Activated CD8-positive, alpha-beta T cell treated with anti-CD3 and anti-CD28 coated beads, Interleukin-2, amount 10 ng/mL, durations not matched to agents 7 days and 5 days (primary cell): ENCODE measurements at places on chromosomes 1 and 21. TPM values are rescaled to one million over a fixed set of nuclear protein-coding genes. Genes with fewer than 3 reads are reported as not detected.

The MMP23B gene
- 1.7 TPM for total RNA-seq

The ICOSLG gene
- total RNA-seq = 1.8 TPM

The AZIN2 gene
- 12.0 TPM for total RNA-seq

The LRRC71 gene
- not detected for total RNA-seq

The SMCP gene
- not detected for total RNA-seq

The ZBTB8B gene
- not detected for total RNA-seq

The PAFAH2 gene
- 9.1 TPM for total RNA-seq

The FMN2 gene
- total RNA-seq = not detected

The OR14K1 gene
- not detected for total RNA-seq

The ELK4 gene
- 97.5 TPM for total RNA-seq

The GPR61 gene
- total RNA-seq = not detected

The SPSB1 gene
- 1.1 TPM for total RNA-seq

The RNF207 gene
- 2.0 TPM for total RNA-seq

The TRIM17 gene
- total RNA-seq = 2.8 TPM

The PAPPA2 gene
- 0.03 TPM for total RNA-seq

The COL8A2 gene
- total RNA-seq = not detected

The PTPRU gene
- 0.13 TPM for total RNA-seq

The KCNT2 gene
- total RNA-seq = not detected

The TATDN3 gene
- 15.3 TPM for total RNA-seq

The DEPDC1 gene
- total RNA-seq = 28.7 TPM

The SGIP1 gene
- total RNA-seq = not detected

The LEFTY1 gene
- total RNA-seq = not detected

The TRIM45 gene
- total RNA-seq = 0.87 TPM

The OR2T2 gene
- total RNA-seq = not detected

The CHAF1B gene
- 27.4 TPM for total RNA-seq

The CCDC27 gene
- total RNA-seq = not detected

The TMEM125 gene
- total RNA-seq = not detected

The TMEM53 gene
- 4.0 TPM for total RNA-seq

The TSHB gene
- total RNA-seq = not detected

The DPT gene
- total RNA-seq = not detected

The HEYL gene
- not detected for total RNA-seq

The BMP8B gene
- total RNA-seq = 0.26 TPM

The SLC1A7 gene
- not detected for total RNA-seq

The DNAJC6 gene
- 1.4 TPM for total RNA-seq

The SEMA4A gene
- 16.8 TPM for total RNA-seq

The LYPLA2 gene
- 84.2 TPM for total RNA-seq

The ADAR gene
- total RNA-seq = 314 TPM

The KRTAP25-1 gene
- not detected for total RNA-seq

The ACTA1 gene
- not detected for total RNA-seq

The AMY1C gene
- not detected for total RNA-seq

The GJA9 gene
- not detected for total RNA-seq

The OR2L13 gene
- not detected for total RNA-seq

The CLCA1 gene
- not detected for total RNA-seq

The ANKRD34A gene
- total RNA-seq = 2.4 TPM

The SPRR5 gene
- not detected for total RNA-seq

The TFF2 gene
- total RNA-seq = not detected

The NTNG1 gene
- total RNA-seq = not detected

The OR2T35 gene
- total RNA-seq = not detected

The RPTN gene
- total RNA-seq = not detected
